ENCODE measurements at places on chromosomes 5 and 9.

- DNase-seq: no peak
Measured at GRCh38 chr9:93606187-93606586, 29.8 kb downstream of the PHF2 start.

- peak; percentile 99 for DNase-seq
Measured at GRCh38 chr9:111631214-111631971, at the start of gene DNAJC25. TSS of gene DNAJC25 (plus strand) at chr9:111631334. CDS start at chr9:111631408, 74 bp downstream.

DNA sequence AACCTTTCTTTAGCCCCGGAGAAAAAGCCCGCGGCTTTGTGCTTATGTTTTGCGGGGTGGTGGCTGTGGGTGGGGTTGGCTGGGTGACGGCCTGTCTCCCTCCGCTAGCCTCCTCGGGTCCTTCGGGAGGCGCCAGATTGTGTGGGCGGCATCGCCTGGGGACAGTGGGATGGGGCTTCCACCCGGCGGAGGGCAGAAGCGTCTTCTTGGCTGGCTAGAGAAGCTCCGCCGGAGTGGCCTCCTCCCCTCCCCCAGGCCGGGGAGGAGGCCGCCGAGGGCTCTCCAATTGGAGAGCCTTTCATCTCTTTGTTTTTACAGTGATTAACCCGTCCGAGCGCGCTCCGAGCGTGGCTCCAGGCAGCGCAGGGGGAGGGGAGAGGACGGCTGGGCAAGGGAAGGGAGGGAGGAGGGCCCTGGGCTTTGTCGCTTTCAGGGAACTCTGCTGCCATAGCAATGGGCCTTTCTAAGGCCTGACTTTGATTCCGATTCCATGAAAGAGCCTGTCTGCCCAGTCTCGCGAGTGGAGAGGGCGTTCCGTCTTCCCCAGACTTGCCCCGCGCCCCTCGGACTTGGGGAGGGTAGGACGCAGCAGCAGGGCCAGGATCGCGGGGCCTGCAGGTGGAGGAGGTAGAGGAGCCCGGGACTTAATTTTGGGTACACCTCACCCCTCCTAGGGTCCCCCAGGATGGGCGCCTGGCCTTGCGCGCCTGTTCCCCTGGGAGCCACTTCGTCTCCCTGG lies 36.7 kb upstream of the TIFAB start:
- peak; percentile 66 for DNase-seq

DNA sequence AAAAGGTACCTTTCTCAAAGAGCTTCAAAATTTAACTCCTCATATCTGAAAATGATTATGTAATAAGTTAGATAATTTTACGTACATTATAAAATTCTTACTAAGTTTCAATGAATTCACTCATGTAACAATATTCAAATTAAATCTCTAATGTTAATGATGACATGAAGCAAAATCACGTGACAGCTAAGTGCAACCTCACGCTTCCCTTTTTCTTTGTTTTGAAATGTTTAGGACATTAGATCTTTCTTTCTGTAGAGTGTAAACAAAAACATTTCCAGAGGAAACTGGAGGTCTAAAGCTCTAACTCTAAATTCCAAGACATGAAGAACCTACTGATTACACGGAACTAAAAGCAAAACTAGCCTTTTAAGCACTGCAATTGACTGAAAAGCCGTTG lies 227.3 kb upstream of the TBCA start:
- no peak for DNase-seq

DNA sequence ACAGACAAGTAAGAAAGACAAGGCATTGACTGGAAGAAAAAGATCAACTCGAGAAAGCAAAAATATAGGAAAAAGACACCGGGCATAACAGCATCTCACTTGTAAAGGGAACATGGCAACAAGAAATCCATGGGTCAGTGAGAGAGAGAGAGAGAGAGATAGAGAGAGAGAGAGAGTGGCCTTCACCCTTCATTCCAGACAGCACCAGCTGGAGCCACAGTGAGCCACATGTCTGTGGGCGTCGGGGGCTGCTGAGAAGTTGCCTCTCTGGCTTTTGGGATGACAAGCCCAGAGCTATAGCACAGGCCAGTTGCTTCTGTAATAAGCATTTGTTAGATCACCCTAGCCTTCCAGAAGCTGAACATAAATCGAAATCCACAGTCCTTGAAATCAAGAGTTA lies 20.3 kb upstream of the ENC1 start:
- no peak for DNase-seq

DNA sequence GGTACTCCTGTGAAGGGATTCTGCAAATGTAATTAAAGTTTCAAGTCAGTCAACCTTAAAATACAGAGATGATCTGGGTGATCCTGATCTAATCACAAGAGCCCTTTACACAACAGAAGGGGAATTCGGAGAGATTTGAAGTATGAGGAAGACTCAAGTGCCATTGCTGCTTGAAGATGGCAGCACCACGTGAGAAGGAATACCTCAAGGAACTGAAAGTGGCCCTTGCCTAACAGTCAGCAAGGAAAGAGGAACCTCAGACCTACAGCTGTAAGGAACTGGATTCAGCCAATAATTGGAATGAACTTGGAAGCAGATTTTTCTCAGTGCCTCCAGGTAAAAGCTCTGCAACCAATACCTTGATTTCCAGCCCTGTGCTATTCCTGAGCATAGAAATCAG lies 87.4 kb downstream of the THBS4 start:
- DNase-seq: no peak

DNA sequence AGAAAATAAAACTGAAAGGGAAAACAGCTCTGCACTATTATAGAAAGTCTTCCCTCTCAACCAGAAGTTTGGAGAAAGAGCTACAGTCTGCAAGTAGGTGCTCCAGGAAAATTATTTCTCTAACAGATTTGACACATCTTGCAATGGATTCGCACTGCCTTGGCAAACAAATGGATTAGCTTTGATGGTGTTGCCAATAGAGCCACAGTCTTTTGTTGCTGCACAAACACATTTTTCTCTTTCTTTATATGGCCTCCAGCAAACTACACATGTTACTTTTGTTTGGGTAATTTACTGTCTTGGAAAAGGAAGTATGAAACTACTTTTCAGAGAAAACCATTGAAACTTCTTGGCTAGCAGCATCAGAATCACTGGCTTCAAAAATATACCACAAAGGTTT lies 523.1 kb downstream of the EFNA5 start:
- DNase-seq: no peak

DNA sequence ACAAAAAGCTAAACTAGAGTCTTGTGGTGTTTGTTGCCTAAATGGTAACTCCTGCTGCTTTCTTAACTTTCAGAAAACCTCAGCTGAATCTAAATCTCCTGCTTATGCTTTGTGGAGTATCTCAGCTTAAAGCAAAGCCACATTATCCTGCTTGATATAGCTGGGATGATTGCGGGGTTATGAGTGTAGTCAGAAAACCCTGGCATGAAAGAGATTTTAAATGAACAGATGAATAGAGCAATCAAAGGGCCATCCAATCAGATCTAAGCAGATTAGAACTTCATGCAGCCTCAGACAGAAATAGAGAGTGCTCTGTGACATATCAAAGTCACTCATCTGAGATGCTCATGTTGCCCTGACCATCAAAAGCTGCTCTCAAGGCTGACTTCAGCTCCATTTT lies 305.5 kb downstream of the DMRT2 start:
- DNase-seq: no peak

- DNase-seq: no peak
Measured at GRCh38 chr5:74355041-74355824, 285.3 kb downstream of the ENC1 start.

DNA sequence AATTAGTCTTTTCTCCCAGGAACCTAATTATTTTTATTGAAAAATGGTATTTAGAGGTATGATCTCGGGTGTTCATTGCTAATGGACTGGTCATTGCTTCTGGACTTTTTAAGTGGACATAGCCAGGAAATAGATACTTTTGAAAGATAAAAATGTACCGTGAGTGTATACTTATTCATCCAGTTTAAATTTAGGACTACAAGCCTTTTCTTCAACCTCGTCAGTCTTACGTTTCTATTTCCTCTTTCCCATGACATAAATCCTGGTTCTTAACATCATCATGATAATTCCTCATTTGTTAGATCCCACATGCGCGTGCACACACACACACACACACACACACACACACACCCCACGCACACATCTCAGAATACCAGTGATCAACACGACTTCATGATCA lies 15.1 kb downstream of the PDE8B start:
- no peak for DNase-seq

DNA sequence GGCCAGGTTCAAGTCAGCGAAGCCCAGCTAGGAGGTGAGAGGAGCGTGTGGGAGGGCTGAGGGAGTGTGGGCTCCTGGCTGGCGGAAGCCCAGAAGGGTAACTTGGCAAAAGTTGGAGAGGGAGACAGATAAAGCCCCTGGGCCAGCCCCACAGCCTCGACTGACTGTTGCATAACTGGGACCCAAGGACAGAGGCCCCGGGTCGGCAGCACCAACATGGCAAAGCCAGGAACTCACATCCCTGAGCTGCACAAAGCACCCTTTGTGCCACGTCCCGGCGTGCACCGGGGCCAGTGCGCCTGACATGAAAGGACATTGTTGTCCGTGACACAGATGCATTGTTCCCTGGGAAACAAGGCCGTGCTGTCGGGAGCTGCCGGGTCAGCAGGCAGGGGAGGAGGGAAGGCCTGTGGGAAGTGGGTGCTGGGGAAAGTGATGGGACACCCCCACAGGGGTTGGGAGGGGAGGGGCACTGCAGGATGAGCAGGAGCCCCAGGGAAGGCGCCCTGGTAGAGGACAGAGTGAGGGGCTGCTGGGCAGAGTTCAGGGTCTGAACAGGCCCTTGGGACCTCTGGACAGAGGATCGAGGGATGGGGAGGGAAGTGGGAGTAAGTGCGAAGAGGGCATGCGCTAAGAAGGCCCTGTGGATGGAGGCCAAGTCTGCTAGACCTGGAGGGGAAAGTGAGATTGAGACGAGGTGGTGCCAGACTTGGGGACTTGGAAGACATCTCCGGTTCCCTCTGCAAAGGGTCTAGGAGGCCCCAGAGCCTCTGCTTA lies 13.0 kb upstream of the DPM2 start:
- no peak for DNase-seq

- no peak for DNase-seq
Measured at GRCh38 chr5:15550502-15551112, 50.6 kb downstream of the FBXL7 start.

DNA sequence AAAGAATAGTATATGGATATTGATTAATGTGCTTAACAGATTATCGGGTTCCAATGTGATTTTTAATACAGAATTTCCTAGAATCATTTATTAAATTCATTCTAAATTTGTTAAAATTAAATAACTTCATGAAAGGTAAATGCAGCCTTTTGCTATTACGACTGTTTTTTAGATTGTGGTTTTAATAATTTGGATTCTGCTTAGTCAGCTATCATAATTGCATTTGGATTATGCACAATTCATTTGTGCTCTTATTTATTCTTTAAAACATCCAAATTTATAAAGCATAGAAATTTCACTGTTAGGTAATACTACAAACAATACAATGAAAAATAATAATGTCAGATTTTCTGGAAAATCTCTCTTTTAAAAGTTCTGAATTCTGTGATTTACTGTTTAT lies 1598.5 kb downstream of the EFNA5 start:
- DNase-seq: no peak

DNA sequence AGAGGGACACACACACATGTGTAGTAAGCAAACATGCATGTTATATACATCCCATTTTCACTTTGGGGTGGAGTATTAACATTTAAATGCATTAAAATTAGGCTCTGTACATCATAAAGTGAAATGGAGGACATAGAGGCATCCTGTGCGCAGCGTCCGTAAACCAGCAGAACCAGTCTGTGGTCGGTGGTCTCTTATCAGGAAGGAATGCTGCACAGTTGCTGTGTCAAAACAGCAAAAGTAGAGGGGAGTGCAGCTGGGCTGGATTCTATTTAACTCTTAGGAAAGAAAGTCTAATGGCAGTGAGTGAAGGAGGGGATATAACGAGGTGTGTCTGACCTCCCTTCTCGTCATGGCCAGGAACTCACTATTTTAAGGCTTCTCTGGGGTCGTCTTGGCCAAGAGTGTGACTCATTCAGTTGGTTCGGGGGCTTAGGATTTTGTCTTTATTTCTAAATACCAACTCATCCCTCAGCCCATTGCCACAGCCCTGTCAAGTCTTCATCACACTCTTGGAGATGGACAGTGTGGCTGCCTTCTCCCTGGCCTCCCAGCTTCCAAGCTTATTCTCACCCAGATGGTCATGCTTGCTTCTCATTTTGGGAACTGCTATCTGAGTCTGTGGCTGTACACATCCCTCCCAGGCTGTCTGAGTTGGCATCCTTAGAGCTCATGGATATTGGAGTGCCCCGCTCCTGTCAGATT lies 20.1 kb upstream of the CXCL14 start:
- DNase-seq: no peak

- DNase-seq: no peak
Measured at GRCh38 chr9:102922526-102922925, 72.6 kb upstream of the CYLC2 start.

DNA sequence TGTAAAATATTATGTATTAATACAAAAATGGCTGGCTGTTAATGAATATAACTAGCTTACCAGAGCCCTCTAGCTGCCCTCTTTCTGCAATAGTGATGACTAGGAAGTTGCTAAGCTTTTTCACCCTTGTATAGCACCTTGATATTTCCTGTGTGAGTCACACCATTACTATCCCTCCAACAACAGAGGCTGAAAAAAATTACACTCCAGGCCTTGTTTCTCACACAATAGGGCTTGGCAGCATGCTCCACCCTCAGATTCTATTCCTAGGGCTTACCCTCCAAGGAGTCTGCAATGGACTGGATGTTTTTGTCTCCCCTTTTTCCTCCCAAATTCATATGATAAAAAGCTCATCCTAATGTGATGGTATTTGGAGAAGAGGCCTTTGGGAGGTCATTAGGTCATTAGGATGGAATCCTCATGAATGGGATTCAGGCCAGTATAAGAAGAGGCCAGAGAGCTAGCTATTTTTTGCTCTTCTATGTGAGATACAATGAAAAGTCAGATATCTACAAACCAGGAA lies 184.6 kb upstream of the MAP1B start:
- peak; percentile 71 for DNase-seq

- no peak for DNase-seq
Measured at GRCh38 chr9:87445646-87446045, 52.0 kb upstream of the DAPK1 start.

DNA sequence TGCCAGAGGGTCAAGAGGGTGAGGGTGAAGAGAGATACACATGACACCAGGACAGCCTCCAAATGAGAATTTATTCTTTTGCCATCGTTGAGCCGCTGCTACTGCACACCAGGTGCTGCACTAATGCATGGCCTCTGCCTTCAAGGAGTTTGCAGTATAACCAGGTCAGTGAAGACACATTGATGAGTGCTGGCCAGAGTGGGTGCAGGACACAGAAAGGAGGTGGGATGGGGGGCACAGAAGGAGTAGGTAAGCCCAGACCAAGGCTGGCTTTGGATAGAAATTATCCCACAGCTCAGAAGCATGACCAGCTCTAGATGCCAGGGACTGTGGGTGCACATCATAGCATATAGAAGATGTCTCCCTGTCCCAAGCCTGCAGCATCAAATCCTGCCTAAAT lies 38.0 kb downstream of the FOXI1 start:
- DNase-seq: no peak

GRCh38 chr9:28707616-28708015 lies 1134.3 kb upstream of the C9orf72 start:
- DNase-seq: no peak

GRCh38 chr9:16976427-16976826 lies 106.0 kb upstream of the BNC2 start:
- DNase-seq: no peak

GRCh38 chr5:146565764-146566367 lies 49.9 kb upstream of the GPR151 start:
- DNase-seq: peak; percentile 73

- no peak for DNase-seq
Measured at GRCh38 chr9:136805207-136805740, 2.5 kb upstream of the RABL6 start.

Measured in HFFc6 (cell line).